ENCODE measurements at places on chromosomes 1 and 21. TPM values are rescaled to one million over a fixed set of nuclear protein-coding genes. Genes with fewer than 3 reads are reported as not detected.

DNA sequence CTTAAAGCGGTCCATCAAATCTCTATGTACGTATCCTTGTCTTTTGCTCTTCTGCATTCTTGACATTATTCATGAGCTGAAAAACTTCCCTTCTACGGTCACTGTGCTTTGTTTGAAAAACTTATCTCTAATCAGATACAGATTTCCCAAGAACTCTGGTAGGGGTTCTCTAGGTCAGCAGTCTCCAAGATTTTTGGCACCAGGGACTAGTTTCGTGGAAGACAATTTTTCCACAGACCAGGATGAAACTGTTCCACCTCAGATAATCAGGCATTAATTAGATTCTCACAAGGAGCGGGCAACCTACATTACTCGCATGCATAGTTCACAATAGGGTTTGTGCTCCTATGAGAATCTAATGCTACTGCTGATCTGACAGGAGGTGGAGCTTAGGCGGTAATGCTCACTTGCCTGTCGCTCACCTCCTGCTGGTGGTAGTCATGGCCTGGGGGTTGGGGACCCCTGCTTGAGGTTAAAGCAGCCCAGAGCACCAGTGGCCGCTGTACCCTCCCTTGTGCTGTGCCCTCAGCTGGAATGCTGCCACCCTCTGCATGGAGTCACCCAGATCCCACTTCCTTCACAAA is 30.8 kb downstream of the AK2 start:
- no peak overlapping the region for H3K4me3 ChIP-seq
- no peak for DNase-seq
- peaks cover 14% of the 10 kb centered on the region for H3K36me3 ChIP-seq
- H3K27me3 ChIP-seq = no peaks in the 10 kb centered on the region
- H3K4me1 ChIP-seq = peaks cover 64% of the 10 kb centered on the region
- no peak overlapping the region for H3K27ac ChIP-seq

GRCh38 chr1:99279525-99279924 is 15.2 kb downstream of the PLPPR4 start:
- no peak overlapping the region for H3K4me3 ChIP-seq
- H3K36me3 ChIP-seq = no peaks in the 10 kb centered on the region
- no peak overlapping the region for H3K27ac ChIP-seq
- peak; percentile 7 for DNase-seq
- no peaks in the 10 kb centered on the region for H3K27me3 ChIP-seq
- H3K4me1 ChIP-seq = no peaks in the 10 kb centered on the region

- H3K4me3 ChIP-seq = no peak overlapping the region
- H3K27me3 ChIP-seq = no peaks in the 10 kb centered on the region
- H3K36me3 ChIP-seq = no peaks in the 10 kb centered on the region
- no peaks in the 10 kb centered on the region for H3K4me1 ChIP-seq
- H3K27ac ChIP-seq = no peak overlapping the region
- DNase-seq = no peak
These were observed 241.8 kb upstream of the KIAA0040 start for GRCh38 chr1:175434283-175434860.

Gene PDZK1IP1
- not detected for total RNA-seq

Measured in heart left ventricle (tissue), 16 donors.